ENCODE measurements at places on chromosomes 6 and 20.
A peak's percentile ranks its signal among the peaks of the same experiment; 100 is the strongest.

DNA sequence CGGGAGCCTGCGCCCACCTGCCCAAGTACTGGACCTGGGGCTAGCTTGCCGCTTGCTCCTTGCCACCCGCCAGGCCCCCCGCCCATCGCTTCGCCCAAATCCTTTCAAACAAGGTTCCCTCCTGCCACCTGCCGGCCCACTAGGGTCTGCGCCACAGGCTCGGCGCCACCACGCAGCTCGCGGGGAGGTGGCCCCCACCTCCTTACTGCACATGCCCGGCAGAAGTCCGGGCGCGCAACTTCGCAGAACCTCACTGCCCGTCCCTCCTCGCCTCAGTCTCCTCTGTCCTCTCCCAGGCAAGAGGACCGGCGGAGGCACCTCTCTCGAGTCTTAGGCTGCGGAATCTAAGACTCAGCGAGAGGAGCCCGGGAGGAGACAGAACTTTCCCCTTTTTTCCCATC, 11.2 kb downstream of the GNAS-AS1 start:
- DNase-seq = peak; percentile 31

GRCh38 chr6:1424306-1424927, 35.0 kb downstream of the FOXF2 start:
- DNase-seq = no peak

DNA sequence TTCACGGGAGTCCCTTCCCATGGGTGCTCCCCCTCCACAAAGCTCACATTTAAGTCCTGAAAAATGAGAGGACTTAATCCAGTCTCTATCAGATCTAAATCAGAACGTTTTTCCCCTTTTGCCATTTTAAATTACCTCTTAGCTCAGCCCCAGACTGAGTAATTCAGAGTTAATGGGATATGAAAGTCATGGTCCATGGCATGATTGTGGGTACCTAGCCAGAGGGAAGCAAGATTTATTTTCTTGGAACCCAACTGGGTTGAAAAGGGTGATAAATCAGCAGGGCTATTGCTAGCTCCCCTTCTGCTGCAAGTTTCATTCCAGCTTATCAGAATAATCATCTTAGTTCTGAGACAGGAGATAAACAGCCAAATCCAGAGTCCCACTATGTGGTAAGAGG, 320.2 kb upstream of the CHD6 start:
- no peak for DNase-seq

GRCh38 chr20:43744151-43744611, 17.4 kb upstream of the GTSF1L start:
- DNase-seq = no peak

DNA sequence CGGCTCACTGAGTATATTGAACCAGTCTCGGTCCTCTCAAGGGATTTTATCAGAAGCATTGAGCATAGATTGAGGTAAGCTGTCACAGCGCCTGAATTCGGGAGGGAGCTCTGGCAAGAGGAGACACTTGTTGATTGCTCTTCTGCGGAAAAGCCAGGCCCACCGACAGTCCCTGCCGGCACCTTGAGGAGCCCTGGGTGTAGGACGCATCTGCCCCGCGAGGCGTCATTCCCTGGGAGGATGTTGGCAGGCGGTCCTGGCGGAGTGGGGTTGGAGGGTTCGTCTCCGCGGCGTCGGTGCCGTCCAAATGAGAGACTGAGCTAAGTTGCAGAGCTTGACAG, 843 bp downstream of the FBXO9 start:
- DNase-seq = peak; percentile 8

DNA sequence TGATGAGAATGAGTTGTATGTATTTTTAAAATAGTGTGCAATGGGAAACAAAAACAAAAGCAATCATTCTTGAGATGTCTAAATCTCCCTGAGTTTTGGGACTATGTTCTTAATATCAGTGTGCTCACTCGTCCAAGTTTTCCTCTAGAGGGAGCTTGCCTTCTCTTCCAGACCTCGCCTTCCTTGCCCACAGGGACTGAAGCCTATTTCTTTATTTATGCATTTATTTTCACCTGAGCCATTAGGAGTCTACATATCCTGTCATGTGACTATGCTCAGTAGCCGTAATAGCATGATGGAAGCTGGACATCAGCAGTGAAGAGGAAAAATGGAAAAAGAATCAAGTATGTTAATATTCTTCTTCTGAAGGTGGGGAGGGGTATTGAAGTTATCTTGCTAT, 131.2 kb downstream of the SH3BGRL2 start:
- no peak for DNase-seq

DNA sequence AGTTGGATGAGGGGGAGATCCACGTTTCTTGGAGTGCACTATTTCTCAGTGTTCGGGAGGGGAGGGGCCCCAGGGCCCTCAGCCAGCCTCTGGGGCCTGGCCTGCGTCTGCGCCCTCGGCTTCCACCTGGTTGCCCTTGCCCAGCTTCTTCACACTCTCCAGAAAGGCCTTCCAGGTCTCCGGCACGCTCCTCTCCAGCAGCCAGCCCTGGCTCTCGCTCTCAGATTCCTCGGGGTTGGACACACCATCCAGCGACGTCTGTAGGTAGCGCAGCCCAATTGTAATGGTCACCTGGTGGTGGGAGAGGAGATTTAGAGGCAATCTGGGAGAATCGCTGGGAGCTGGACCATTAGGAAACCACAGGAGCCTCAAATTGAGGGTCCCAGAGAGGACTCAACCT, 24.2 kb downstream of the PRPH2 start:
- no peak for DNase-seq

- DNase-seq = no peak
These were observed 119.9 kb downstream of the UST start for GRCh38 chr6:148866657-148867268.

- DNase-seq = no peak
These were observed 39.4 kb downstream of the SCML4 start for GRCh38 chr6:107784669-107785068.

GRCh38 chr6:165605901-165606739, 56.9 kb downstream of the PDE10A start:
- DNase-seq = no peak

GRCh38 chr20:48855046-48855445, 27.2 kb upstream of the PREX1 start:
- no peak for DNase-seq

GRCh38 chr20:39713076-39713840, 751.1 kb downstream of the DHX35 start:
- DNase-seq = no peak

DNA sequence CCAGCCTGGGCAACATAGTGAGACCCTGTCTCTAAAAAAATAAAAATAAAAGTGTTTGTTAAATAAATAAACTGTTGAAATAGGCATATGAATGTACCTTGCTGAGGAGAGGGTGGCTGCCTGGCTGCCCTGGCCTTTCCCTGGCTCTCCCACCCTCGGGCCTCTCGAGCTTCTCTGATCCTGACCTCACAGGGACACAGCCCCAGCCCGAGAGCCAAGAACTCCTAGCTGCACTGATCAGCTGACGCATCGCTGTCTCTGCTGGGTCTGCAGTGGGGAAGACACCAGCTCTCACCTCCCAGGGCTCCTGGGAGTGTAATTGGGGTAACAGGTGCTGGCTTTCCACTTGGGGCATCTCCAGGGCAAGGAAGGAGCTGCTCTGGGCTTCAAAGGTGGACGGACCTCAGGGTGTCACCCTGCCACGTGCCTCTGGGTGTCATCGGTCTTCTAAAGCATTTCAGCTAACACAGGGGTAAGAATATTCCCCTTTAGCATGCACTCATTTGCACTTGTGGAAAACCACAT, 6.9 kb downstream of the TCF15 start:
- DNase-seq = no peak

DNA sequence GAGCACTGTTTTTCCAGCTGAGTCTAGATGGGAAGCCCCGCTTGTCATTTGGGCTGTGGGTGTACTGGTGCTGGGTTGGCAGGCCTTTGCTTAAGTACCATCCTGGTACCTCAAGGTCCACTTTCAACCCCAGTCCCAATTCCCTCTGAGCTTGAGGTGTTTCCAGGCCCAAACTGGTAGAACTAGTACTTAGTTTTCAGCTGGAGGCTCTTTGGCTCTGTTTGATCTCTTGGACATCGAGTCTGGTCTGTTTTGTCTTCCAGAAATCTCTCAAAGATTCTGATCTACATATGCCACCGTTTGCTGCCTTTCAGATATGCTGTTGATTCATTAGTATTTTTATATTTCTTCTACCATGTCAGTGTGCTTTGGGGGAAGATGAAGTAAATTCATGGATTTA, 61.8 kb upstream of the GNRH2 start:
- DNase-seq = no peak

GRCh38 chr20:35273449-35274171, 4.3 kb downstream of the MMP24OS start:
- no peak for DNase-seq

Data from activated T-cell treated with anti-CD3 and anti-CD28 coated beads, Interleukin-2, amount 50 U/mL, for 4 hours (primary cell).